Activated CD8-positive, alpha-beta memory T cell treated with anti-CD3 and anti-CD28 coated beads for 1 hour (primary cell): ENCODE measurements at places on chromosomes 11 and 22.

DNA sequence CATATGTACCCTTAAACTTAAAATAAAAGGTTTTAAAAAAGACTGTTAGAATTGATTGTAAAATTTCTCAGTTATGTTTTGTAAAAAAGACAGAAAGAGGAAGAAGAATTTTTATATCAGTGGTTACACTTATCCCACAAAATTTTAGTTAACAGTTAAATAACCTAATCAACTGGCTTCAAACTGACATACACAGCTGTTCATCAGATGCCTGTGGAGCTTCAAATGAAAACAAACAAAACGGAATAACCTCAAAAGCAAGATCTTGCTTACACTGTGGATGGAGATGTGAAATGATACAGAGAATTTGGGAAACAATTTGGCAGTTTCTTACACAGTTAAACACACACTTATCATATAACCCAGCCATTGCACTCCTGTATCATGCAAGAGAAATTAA lies 521.0 kb downstream of the ETS1 start:
- DNase-seq = no peak

- no peak for DNase-seq
These were observed 23.5 kb downstream of the RNF214 start for GRCh38 chr11:117255966-117256365.

DNA sequence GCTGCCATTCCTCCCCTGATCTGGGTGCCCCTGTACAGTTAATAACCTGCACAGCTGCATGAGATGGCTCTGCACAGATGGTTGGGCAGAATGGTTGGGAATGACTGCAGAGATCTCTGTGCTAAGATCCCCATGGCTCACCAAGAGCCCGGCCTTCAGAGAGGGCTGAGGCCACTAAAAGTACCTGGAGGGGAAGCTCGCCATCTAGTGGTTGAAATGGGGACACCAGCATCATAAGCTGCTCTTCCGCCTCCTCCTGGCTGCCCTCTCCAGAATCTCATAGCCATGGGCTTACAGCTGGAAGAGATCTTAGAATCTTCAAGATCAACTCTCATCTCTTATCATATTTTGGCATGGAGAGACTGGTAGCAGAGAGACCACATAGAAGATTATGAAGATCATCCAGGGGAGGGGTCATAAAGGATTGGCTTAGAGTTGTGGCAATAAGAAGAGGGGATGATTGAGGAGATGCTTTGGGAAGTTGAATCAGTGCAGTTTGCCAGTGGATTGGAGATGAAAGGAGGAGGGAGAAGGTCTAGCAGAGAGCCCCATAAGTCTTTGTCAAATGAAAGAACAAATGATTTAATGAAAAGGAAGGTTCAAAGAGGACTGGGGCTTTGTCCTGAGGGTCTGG lies 22.0 kb upstream of the TLCD5 start:
- peak; percentile 9 for DNase-seq

DNA sequence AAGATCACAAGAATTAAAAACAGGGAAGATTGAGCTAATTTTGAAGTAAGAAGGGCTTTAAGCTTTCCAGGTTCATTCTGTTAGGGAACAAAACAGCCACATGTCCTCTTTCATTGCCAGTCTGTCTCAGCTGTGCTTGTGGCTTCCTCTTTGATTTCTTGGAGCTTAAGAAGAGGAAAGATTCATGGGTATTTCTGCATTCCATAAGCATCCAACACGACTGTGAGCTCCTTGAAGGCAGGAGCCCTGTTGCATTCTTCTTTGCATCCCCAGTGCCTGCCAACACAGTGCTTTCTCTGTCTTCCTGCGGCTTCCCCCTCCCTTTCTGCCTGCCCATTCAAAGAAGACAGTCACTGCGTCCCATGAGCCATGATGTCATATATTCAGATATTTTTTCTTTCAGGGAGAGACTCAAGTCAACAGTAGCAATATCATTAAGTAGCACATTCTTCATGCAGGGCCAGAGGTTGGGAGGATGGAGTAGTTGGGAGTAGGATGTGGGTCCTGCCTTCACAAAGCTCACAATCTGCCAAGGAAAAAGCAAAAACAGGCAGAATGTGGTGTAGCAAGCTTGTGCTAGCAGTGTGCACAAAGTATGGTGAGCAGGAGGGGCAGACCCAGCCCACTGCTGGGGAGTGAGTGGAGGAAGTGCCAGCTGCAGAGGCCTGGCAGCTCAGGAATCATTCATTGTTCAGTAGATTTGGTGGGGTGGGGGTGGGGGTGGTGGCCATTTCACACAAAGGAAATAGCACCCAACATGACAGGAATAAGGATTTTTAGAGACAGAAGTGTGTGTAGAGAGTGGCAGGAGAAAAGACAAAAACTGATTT lies 162.1 kb upstream of the RASSF10 start:
- DNase-seq = no peak

DNA sequence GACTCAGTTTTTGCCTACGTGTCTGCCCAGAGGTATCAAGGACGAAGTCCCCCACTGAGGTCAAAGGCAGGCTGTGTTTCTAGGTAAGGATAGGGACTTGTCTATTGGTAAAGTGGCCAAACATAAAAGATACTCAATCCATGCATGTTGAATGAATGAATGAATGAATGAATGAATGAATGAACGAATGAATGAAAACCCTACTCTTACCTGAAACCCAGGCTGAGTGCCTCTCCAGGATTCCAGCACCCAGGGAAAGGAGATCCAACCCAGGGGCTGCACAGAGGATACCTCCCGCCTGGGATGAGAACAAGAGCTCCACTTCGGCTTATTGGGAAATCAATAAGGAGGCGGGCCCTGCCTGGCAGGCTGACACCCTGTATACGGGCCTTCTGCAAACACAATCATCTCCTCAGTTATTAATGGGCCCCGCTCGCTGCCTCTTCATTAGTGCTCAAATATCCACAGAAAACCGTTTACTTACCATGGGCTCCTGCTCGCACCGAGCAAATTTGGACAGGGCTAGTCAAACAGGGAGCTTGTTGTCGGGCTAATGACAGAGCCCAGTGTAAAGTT lies 177.4 kb downstream of the BUD13 start:
- no peak for DNase-seq

- no peak for DNase-seq
These were observed 11.7 kb upstream of the MRPL23 start for GRCh38 chr11:1935156-1936071.

DNA sequence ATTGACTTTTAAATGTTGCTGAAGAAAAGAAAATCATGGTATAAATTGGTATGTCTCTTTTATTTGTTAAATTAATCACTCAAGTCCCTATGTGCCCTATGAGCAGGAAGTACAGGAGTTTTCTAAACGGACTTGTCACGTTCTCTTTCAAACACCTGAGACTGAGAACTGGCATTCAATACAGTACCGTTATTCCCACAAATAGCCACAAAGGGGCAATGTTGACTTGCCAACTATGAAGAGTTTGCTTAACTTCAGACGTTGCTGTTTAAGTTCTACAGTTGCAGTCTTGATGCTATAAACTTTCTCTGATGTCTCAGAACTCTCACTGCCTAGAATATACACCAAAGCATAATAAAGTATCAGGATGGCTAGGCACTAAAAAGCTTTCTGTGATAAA lies 7.6 kb downstream of the OR56A1 start:
- no peak for DNase-seq
